Activated CD8-positive, alpha-beta memory T cell treated with anti-CD3 and anti-CD28 coated beads for 1 hour (primary cell): ENCODE measurements at places on chromosomes 6 and 20.

GRCh38 chr20:53900380-53900999, 169.9 kb downstream of the BCAS1 start:
- no peak for DNase-seq

DNA sequence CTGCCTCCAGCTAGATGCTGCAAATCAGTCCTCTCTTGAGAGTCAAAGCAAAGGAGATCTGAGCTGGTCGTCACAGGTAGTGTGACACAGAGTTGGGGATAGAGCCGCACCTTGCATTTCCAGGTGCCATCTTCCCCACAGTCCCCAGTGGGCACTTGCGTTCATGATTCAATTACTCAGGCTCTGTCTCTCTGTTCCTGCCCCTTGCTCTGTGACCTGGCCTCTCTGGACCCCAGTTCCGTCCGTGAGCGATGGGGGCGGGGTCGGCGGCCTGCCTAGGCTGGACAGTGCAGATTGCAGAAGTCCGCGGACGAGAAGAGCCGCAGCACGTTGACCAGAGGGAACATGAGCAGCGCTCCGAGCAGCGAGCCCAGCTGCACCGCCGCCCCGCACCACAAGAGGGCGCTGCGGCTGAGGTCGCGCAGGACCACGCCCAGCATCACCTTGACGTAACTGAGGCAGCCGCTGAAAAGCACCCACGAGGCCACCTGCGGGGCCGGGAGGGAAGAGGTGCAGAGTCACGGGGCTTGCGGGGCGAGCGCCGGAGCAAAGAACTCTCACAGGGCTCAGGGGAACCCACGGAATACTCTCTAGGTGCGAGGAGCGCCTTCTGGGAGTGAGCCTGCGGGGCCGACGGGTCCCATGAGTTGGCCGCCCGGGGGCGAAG, 7.4 kb downstream of the SLC52A3 start:
- no peak for DNase-seq

DNA sequence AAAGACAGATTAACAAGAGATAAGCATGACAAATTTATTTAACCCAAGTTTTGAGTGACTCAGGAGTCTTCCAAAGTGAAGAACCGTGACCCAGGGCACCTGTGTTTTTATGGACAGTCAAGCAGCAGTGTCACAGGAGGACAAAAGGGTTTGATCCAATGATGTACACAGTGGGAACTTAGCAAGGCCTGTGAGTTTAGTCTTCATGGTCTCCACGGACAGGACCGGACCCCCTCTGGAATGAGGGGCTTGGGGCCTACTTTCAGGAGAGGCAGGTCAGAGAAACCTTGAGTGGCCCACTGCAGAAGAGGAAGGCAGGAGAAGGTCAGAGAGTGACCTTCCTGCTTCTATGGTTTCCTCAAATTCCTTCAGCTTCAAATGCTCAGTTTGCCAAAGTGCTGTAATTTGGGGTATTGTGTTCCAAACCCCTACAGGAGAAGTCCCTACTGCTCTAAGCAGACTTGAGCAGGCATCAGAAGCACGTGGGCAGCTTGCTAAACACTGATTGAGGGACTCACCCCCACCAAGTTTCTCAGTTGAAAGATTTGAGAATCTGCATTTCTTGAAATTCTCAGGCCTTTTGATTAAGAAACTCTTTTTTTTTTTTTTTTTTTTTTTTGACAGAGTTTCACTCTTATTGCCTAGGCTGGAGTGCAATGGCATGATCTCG, 26.4 kb upstream of the ZMYND8 start:
- DNase-seq, result no peak

DNA sequence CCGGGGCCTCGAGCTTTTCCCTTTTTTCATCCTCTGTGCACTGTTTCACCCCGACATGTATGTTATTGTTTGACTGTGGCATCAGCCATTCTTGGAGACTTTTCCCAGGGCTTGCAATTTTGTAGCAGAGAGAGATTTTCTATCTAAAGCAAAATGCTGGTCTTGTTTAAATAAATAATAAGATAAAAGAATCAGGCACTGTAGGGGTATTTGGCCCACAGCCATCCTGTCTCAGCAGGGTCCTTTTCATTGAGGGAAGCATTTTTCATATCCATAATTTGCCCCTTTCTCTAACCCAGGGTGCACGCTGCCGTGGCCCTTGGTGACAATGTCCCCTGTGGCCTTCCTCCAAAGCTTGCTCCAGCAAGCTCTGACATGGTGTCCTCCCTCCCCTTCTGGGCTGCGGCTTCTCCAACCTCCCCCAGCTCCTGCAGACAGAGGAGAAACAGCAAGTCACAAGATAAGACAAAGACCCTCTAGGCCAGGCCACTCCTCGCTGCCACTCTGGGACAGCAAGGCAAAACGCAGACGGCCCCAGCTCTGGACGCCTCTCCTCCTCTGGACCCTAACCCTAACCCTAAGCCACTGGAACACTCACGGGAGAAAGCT, 117.6 kb downstream of the MYLK4 start:
- DNase-seq, result no peak

- DNase-seq, result no peak
Measured at GRCh38 chr6:37074053-37074827, 68.8 kb downstream of the FGD2 start.

- no peak for DNase-seq
Measured at GRCh38 chr6:35427851-35428321, 24.3 kb upstream of the FANCE start.
